ENCODE measurements at places on chromosomes 5 and 9.

DNA sequence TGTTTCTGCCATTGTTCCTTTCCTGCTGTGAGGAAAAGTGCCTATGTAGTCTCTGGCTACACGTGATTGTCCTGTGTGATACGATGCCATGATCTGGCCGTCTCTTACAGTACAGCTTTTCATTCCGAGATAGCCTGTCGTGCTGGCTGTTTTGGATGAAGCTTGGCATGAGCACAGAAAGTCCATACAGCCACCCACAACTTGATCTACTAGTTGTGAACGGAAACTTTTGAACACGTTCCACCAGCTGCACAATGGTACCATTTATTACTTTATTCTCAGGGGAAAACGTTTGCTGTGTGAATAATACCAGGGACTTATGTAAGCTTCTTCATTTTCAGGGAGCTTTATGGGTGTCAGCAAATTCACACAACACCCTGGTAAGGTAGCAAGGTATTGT is 217.6 kb upstream of the ANKRD55 start:
- DNase-seq: no peak

- no peak for DNase-seq
Observed at GRCh38 chr5:73564018-73564417, 1.4 kb downstream of the ANKRA2 start.

DNA sequence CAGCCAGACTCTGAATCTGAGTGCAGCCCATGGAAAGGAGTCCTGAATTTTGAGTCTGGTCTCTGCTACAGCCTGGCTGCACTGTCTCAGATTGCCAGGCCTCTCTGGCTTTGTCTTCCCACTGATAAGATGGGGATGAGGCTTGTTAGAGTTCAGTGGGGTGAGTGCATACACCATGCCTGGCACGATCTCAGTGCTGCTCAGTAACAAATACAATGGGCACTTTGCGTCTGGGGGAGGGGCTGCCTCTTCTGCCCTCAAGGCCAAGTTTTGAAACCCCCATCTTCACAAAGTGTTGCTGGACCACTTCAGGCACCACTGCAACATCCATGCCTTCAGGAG is 49.0 kb downstream of the PPARGC1B start:
- DNase-seq: no peak

GRCh38 chr9:108994695-108995094 is 18.6 kb downstream of the CTNNAL1 start:
- DNase-seq: no peak

DNA sequence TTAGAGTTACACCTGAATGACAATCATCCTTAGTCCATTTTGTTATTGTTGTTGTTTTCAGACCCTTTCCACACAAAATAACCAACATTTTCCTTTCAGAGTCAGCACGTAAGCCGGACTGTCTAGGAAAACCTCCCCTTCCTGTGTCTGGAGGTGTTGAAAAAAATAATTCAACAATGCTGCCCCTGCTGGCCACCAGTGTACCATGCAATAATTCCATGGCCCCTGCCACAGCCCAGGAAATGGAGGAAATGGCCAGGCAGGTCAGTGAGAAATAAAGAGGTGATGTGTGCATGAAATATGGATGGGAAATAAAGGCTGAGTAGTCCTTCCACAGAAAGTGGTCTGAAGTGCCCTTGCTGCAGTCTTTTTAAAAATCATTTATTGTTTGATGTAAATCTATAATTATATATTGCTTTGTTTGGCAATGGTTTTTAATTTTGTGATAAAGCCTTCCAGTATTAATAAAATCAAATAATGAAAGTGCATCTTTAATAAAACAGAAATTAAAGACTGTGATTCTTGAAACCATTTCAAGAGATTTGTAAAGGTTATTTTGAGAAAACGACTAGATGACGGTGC is 152.8 kb upstream of the PAPPA start:
- DNase-seq: no peak

DNA sequence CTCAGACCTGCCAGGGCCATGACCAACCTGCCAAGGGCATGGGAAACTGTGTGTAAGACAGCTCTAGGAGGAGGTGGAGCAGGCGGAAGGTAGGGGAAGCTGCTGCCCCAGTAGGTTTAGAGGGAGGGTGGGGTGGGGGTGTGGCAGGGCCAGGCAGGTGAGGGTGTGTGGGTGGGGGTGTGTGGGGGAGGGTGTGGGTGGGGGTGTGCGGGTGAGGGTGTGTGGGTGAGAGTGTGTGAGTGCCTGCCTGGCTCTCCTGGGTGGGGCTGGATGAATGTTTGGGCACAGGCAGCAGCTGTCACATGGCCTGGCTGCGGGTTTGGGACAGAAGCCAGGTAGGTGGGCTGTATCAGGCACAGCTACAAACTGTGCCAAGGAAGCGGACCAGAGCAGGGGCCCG is 8.8 kb upstream of the N4BP3 start:
- DNase-seq: no peak

GRCh38 chr5:91383956-91384300 is 811 bp upstream of the ARRDC3 start:
- DNase-seq: no peak

GRCh38 chr5:127960270-127960691 is 123.3 kb upstream of the SLC12A2 start:
- no peak for DNase-seq

DNA sequence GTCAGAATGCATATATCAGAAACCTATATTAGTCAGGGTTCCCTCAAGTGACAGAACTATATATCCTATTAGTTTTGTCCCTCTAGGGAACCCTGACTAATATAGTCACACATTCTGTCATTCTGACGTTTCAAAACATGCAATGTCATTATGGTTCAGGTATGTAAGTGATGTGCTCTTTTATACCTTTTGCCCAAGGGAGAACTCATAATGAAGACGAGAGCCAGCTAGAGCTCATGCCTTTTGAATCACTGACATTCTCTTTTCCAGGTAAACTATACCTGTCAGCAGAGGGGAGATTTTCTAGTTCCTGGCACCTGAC is 576.7 kb downstream of the LRRC70 start:
- DNase-seq: no peak

All from ascending aorta (tissue), 2 donors.